ENCODE measurements at places on chromosomes 11 and 22. TPM values are rescaled to one million over a fixed set of nuclear protein-coding genes. Genes with fewer than 3 reads are reported as not detected.

LMNTD2 gene
- 0.05 TPM for total RNA-seq

KCNK4 gene
- not detected for total RNA-seq

SCUBE2 gene
- total RNA-seq, result 0.33 TPM

MICAL2 gene
- 128 TPM for total RNA-seq

SHISAL1 gene
- total RNA-seq, result not detected
